Suprapubic skin (tissue), 4 donors: ENCODE measurements at places on chromosomes 16 and 17. TPM values are rescaled to one million over a fixed set of nuclear protein-coding genes. Genes with fewer than 3 reads are reported as not detected.

DNA sequence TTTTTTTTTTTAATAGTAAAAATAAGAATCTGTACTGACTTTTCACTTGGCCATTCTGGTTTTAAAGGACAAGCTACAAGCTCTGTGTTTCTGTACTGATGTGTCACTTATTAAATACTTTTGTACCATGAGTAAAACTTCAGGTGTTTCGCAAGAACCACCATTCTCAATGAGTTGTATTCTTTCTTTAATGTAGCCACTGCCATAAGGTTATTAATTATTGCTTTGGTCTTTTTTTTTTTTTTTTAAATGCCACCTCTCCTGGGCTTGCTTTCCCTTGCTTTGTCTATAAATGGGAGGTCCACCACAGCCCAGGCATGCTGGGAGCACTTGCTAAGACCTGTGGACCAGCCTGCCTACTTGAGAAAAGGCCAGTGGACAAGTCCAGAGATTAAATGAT, 8.4 kb downstream of the ARL2BP start:
- DNase-seq: no peak

- DNase-seq: peak; percentile 97
Observed at GRCh38 chr16:15650019-15650697, at the start of gene NDE1. Gene NDE1, plus strand, starts transcription at chr16:15650245. Its CDS starts 14,534 bp downstream, at chr16:15664779.

DNA sequence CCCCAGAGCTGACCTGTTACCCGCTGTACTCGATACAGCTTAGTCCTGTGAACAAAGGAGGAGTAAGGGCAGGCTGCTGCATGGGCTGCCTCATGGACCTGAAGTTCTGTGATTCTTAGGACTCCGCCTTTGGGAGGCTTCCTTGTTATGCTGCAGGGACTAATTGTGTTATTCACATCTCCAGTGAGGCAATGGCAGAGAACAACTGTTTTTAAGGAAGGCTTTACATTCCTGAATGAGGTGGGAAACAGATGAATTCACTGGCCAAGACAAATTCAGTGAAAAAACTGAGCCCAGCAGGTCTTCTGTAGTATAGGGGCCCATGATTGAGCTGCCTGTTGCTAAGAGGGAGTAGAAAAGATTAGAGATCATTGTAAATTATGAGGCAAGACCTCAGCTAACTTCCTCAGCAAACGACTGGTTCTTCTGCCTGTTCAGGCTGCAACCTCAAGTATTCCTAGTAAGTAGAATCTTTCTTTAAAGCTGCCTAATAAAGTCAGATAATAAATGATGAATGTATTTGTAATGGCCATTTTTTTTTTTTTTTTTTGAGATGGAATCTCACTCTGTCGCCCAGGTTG, 26.3 kb downstream of the ADORA2B start:
- no peak for DNase-seq

DNA sequence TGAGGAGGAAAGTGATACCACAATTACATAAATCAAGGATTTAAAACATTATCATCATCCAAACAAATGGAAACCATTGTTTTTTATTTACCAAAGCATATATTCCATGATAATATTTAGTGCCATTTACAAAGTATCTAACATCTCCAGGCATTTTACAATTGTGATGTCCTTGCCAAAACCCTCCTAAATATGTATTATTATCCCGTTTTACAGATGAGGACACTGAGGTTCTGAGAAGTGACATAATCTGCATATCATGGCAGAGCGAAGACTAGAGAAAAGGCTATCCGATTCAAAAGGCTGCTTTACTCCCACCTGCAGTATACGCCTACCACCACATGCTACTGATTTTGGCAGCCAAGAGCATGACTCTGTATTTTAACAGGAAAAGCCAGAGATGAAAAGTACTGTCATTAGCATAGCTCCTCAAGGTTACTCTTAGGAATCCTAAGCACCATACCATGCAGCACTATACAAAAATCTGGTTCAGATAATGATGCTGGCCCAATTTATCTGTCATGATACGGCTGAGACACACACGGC, 301.4 kb downstream of the CA10 start:
- no peak for DNase-seq

- no peak for DNase-seq
Observed at GRCh38 chr16:35651841-35652240, 2192.4 kb downstream of the TP53TG3F start.

HOXB6 gene
- total RNA-seq: not detected

ASGR2 gene
- 9.2 TPM for total RNA-seq
